ENCODE measurements at places on chromosomes 2 and 18.

DNA sequence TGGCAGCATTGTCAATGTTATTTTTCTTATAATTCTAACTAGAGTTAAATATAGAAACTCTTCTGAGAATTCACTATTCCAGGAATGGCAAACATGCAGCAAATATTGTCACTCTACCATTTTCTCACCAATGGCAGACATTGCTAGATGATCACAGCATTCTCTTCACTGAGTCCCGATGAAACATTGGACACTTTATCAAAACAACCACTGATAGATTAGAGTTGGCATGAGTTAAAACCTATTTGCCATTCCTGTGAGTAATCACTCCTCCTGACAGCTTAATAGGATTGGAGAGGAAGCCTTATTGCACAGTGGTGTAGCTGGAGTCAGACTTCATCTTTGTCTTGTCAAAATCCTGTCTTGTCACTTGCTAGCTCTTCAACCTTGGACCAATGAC is 163.9 kb upstream of the THUMPD2 start:
- DNase-seq: no peak

DNA sequence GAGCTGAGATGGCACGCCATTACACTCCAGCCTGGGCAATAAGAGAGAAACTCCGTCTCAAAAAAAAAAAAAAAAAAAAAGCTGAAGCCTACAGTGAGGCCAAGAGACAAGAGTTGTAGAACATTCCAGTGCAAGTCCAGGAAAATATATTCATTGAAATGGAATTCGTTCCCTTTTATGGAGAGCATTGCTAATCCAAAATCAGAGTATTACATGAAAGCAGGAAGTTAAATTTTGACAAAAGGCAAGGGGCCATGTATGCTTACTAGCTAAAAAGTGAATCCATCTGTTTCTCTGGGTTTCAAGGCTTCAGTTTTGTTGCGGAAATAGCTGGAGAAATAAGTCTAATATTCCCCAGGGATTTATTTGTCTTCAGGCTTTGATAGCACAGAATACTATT is 471.7 kb downstream of the THSD7B start:
- DNase-seq: no peak

GRCh38 chr2:106147159-106147558 is 46.9 kb downstream of the UXS1 start:
- DNase-seq: no peak

DNA sequence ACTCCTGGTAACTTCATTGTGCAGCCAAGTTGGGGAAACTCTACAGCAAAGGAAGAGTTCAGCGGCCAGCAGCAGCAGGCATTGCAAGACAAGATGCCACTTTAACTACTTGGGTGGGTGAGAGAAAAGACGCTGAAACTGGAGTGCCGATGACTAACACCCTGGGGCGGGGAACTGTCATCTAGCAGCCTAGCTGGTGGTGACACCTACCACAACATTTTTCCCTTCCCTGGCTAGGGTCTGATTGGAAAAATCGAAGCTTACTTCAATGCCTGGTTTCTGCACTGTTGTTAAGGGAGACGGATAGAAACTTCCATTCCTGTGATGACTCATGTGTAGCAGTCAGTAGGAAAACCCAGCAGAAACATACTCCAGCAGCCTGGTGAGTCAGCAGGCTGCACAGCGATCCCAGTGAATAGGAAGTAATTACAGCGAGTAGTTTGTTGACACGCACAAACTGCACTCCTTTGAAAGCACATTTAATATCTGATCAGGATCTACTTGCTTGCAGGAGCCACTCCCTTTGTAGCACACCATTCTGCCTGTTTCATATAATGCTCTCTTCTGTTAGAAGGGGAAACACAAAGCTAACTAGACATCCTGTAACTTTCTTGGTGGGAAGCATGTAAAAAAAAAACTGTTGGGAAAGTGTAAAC is 62.1 kb upstream of the MAPRE2 start:
- peak; percentile 40 for DNase-seq

DNA sequence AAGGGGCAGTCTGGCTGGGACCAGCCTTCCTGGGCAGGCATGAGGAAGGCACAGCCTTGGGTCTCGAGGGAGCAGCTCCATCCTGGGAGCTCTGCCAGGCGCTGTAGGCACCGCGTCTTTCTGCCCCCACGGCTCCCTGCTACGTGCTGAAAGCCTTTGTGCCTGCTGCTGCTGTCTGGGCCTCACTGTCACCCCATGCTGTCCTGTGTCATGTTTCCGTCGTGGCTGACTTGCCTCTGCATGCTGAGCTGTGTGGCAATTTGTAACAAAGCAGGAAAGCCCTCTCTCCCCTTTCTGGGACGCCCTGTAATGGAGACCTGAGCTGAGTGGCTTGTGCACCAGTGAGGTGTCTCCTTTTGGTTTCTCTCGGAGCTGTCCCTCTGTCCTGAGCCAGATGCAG is 152.5 kb downstream of the TSN start:
- DNase-seq: no peak

- no peak for DNase-seq
Observed at GRCh38 chr2:219611866-219612576, 14.4 kb downstream of the STK11IP start.

DNA sequence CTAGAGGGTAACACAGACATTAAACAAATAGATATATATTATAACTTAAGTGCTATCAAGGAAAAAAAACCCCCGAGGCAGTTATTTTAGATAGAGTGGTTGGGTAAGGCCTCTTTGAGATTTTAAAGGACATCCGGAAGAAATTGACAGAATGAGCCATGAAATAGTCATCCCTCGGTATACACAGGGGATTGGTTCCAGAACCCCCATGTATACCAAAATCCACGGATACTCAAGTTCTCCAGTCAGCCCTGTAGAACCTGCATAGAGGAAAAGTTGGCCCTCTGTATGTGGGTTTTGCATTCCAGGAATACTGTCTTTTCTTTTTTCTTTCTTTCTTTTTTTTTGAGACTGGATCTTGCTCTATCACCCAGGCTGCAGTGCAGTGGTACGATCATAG is 2.0 kb downstream of the DHX57 start:
- no peak for DNase-seq

DNA sequence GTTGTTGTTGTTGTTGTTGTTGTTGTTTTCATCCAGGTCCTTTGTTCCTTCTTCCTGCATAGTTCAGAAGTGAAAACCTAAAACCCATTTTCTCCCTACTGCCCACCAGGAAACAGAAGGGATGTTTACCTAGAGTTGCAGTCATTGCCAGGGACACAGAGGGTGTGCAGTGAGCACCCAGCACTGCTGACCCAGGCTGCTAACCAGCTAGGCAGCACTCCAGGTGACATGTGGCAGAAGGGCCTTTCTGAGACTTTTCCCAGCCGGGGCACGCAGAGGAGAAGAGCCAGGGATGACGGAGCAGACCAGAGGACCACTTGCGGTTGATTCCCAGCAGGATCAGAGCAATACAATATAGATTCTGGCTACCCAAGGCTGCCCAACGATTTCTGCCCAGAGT is 286.3 kb downstream of the BCL11A start:
- DNase-seq: no peak

DNA sequence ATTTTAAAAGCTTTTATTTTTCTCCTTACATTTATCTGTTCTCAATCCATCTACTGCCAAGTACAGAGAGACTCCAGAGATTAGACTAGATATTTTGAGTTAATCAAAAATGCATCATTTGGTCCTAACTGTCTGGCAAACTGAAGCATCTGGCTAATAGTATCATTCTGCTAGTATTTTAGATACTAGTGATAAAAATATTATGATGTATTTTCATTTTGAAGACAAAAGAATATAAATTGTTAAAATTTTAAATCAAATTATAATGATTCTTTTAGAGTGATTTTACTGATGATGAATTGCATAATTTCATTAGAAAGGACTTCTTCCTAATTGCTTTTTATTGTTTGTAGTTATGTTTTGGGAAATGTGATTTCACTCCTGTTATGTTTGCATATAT is 584.0 kb downstream of the LRRTM4 start:
- no peak for DNase-seq

- no peak for DNase-seq
Observed at GRCh38 chr2:44051593-44052347, 56.0 kb upstream of the LRPPRC start.

Measured in stimulated activated CD4-positive, alpha-beta T cell treated with anti-CD3 and anti-CD28 coated beads, Interleukin-2, amount 100 ng/mL, for 48 hours (primary cell).